ENCODE measurements at places on chromosomes 5 and 9.

GRCh38 chr5:93602241-93603077, 19.4 kb downstream of the NR2F1 start:
- no peak for DNase-seq

DNA sequence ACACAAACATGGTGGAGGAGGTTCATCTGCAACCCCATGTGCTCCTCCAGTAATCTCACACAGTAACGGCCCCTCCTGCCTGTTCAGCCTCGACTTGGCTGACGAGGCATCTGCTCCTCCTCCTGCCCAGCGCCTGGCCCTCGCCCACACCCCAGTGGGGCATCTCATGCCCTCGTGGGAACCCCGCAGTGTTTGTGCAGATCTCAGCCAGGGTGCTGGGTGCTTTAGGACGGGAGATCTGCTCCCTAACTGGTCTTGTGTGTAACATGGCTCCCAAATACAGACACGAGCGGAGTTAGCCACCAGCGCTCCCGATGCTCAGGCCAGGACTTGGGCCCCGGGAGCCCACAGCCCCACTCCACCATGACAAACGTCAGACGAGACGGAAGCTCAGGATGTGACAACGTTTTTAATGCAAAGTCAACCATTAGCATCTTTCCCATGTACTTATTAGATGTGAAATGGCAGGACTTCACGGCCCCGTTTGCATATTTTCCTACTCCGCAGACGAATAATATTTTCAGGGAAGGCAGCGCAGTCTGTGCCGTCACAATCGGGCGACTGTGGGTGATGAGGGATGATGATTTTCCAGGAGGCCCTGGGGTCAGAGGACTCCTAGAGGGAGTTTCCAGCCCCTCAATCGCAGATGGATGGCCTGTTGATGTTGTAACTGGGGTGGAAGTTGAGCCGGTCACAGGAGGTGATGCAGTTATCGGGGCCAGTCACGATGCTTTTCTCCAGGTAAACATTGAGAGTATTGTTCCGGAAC, 5.5 kb upstream of the MRPS2 start:
- no peak for DNase-seq

DNA sequence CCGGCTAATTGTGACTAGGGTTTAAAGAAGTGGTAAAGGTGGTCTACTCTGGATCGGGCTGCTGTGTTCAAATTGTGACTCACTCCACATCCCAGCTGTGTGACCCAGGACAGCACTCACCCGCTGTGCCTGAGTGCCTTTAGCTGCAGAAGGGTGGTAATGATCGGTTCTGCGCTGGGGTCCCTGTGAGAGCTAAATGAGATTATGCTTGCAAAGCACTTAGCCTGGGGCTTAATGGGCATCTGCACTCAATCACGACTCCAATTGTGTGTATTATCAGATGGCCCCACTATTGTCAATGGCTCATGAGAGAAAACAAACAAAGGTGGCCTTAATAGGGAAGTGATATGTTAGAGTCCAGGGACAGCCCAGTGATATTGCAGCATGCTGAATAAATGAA, 25.1 kb upstream of the TBC1D2 start:
- no peak for DNase-seq

GRCh38 chr5:25399878-25400480, 755.2 kb upstream of the CDH10 start:
- DNase-seq, result no peak

Data from brain microvascular endothelial cell (primary cell).